ENCODE measurements at places on chromosomes 6 and 20.
A peak's percentile ranks its signal among the peaks of the same experiment; 100 is the strongest.

DNA sequence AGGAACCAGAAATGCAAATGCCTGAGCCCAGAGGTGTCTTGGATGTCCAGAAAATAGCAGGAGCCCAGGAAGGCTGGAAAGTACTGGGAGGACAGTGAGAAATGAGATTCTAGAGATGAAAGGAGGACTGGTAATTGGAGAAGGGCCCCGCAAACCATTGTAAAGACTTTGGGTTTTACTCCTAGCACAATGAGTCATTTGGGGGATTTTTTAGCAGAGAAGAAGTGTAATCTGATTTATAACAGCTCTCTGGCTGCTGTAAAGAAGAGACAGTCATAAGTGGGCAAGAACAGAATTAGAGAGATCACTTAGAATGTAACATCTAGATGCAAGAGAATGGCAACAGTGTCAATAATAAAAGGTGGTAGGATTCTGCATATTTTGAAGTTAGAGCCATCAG lies 40.2 kb downstream of the SLC35F1 start:
- no peak for DNase-seq

GRCh38 chr6:31897612-31898382 lies at the start of gene EHMT2:
Gene EHMT2 (minus strand): TSS chr6:31897698. CDS start chr6:31897677, 21 bp downstream.
- DNase-seq: peak; percentile 76

GRCh38 chr20:3970016-3970415 lies 45.3 kb downstream of the RNF24 start:
- no peak for DNase-seq

- DNase-seq: no peak
These were observed 496.8 kb upstream of the CITED2 start for GRCh38 chr6:139871165-139871710.

GRCh38 chr6:35647400-35647799 lies 41.3 kb downstream of the FKBP5 start:
- no peak for DNase-seq

DNA sequence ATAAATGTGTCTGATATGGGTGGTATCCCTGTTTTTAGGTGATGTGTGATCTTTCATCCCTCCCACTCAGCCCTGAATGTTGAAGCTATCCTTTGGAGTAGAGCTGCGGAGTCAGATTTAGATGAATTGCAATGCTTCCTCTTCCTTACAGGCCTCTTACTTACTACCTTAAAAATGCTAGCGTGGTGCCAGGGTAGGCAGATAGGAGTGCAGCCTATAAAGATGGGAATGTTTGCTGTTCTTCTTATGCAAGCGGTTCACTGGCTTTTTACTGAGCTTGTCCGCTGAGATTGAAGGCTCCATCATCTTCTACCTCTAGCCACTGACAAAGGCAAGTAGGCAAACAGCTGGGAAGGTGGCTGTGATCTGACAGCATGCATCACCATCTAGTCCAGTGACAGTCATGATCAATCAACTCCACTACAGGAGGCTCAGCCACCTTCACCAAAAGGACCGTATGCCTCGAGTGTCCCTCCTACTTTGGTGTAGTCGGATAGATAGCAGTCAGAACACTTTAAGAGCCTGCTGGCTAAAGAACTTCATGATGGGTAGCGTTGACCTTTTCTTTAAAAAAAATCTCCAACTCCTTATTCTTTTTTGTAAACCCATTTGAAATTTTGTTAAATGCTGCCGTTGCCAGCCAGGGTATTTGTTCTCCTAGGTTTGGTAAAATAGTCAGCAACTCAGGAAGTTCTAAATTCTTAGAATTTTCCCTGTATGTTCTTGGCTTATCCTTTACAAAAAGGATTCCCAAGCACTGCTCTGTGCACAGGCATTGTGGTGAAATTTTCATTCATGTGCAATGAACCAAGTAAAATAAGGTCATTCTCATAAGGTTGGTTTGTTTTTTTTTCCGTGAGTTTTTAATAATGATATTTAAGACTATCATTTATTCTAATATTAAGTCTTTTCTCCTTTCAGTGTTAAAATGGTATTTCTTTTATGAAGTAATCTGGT lies 169.6 kb downstream of the MTHFD1L start:
- DNase-seq: no peak

DNA sequence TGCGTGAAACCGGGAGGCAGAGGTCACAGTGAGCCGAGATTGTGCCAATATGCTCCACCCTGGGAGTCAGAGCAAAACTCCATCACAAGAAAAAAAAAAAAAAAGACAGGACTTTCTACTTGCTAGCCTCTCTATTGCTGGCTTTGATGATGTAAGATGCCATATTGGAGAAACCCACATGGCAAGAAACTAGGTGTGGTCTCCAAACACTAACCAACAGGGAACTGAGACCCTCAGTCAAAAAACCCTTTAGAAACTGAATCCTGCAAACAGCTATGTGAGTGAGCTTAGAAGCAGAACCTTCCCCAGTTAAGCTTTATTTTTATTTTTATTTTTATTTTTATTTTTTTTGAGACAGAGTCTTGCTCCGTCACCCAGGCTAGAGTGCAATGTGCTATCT lies 18.4 kb upstream of the ZBTB22 start:
- no peak for DNase-seq

Measured in NCI-H2029 (cell line).